ENCODE measurements at places on chromosomes 4 and X.

- no peak for DNase-seq
Observed at GRCh38 chrX:71236836-71237235, 13.8 kb downstream of the GJB1 start.

DNA sequence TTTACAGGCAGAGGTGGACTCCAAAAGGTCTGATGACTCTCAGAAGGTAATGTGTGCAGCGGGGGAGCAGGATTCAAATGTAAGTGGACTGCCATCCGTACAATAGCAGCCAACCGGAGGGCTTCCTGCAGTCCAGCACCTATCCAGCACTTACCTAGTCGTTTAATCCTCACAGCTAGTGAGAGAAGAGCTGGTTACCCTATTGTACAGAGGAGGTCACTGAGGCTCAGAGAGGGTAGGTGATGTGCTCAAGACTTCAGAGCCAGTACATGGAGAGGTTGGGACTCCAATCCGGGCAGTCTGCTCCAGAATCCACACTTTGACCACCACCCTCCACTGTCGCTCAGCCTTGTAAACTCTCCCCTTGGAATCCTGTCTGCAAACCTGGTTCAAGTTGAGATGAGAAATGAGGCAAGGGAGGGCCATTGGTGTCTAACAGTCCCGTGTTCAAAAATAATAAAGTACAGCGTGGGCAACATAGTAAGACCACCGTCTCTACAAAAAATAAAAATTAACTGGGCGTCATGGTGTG is 22.5 kb upstream of the JAKMIP1 start:
- DNase-seq: peak; percentile 33

DNA sequence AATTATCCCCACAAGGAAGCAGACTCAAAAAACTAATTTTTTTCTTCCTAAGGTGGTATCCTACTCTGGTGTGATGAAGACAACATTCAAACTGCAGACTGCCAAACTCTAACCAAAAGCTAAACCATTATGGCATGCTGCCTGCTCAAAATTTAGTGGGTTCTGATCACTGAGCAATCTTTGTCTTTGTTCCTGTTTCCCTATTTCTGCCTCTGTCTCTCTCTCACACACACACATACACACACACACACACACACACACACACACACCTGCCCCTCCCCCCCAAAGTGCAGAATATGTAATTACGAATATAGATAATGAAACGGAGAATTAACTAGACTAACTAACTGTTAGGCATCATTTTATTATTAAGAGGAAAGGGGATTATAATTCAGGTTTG is 1278.6 kb downstream of the PCDH7 start:
- no peak for DNase-seq

DNA sequence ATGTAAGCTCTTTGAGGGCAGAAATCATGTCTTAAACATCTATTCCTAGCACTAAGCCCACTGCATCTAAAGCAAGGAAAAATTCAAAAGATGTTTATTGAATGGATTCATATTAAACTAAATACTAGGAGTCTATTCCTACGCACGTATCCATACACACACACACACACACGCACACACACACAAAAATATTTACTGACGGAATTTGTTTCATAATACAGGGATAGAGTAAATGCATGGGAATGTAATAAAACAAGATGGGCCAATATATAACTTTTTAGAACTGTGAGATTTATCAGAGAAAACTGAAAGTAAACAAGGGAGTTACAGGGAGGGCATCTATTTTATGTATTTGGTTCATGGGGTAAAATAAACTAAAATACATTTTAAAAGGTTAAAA is 57.6 kb downstream of the WDFY3 start:
- no peak for DNase-seq

- no peak for DNase-seq
Observed at GRCh38 chrX:16882169-16882568, 12.0 kb upstream of the RBBP7 start.
